Stimulated activated CD4-positive, alpha-beta T cell treated with anti-CD3 and anti-CD28 coated beads, Interleukin-1b, Interleukin-23, amount 100 ng/mL, for 1 hour (primary cell): ENCODE measurements at places on chromosomes 6 and 20.

GRCh38 chr20:48648482-48649051 is 179.2 kb downstream of the PREX1 start:
- DNase-seq = no peak

DNA sequence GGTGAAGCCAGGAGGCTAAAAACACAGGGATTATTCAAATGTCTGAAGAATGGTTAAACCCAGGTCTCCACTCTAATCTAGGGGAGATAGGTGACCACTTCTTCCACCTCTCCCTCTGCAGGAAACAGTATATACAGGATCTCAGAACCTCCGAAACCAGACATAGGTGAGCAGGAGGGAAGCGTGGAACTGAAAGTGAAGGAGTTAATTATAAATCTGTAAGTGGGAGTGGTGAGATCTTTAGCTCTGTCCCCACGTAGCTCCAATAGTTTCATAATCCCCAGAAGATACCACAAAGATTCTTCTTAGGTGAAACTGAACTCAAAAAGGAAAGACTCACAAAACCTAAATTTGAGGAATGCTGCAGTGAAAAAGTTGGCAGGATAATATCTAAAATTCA is 76.8 kb downstream of the THEMIS start:
- DNase-seq = no peak

- no peak for DNase-seq
Measured at GRCh38 chr20:22472447-22473100, 111.8 kb downstream of the FOXA2 start.

- DNase-seq = no peak
Measured at GRCh38 chr20:10649080-10649796, 24.6 kb downstream of the JAG1 start.

DNA sequence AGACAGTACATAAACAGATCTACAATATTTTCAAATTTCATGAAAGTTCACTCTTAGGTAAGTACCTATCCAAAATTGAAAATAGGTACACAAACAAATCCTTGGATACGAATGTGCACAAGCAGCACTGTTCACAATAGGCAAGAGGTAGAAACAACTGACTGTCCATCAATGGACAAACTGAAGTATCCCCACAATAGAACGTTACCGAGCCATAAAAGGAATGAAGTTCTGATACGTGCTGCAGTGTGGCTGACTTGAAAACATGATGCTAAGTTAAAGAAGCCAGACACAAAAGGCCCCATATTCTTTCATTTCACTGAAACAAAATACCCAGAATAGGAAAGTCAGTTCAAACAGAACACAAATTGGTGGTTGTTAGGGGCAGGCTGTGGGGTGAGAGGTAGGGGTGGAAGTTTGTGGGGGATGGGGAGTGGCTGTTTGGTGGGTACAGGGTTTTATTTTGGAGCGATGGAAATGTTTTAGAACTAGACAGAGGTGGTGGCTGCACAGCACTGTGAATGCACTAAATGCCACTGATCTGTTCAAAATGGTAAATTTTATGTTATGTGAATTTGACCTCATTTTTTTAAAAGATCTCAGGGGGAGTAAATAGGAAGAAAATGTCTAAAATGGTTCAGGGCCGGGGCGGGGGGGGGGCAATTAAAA is 89.5 kb downstream of the ZMYND8 start:
- DNase-seq = no peak

GRCh38 chr6:163485388-163485851 is 70.9 kb downstream of the QKI start:
- no peak for DNase-seq

DNA sequence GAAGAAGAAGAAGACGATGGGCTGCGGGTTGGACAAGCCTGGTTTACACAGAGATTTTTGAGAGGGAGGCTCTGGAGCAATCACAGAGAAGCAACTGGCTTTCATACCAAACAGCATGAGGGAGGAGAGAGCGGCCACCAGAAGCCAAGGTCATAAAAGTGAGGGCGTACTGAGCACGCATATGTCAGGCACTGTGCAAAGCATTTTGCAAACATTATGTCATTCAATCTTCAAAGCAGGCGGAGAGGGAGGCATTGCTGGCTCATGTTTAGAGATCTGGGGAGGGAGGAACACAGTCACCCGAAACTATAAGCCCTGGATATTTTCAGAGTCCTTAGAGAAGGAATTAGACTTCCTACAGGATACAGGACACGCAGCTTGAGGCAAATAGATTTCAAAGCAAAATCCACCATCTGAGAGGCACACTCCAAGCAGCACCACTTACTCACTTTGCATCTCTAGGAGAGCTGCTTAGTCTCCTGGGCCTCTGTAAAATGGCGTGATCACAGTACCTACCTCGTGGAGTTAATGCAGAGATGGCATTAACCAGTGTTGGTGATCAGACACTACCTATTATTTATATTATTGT is 24.6 kb downstream of the RAMACL start:
- DNase-seq = no peak

DNA sequence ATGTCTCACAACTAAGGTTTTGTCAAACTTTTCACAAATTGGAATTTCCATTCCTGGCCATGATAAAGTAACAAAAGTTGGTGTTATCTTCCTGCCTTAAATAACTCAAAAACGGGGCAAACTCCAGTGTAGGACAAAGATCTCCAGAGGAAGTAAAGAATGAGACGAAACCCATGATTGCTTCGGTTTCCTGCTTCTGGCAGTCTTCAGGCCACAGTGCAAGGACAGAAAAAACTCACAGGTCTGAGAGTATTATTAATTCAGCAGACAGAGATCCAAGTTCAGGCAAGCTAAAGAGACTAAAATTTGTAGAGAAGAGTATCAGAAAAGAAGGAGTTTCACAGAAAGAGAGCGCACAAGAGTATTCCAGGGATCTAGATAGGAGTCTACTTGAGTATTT is 64.8 kb upstream of the RCAN2 start:
- DNase-seq = no peak

GRCh38 chr20:38169636-38170193 is 4.6 kb upstream of the TGM2 start:
- DNase-seq = no peak

GRCh38 chr6:39882531-39882899 is 51.7 kb downstream of the MOCS1 start:
- no peak for DNase-seq

DNA sequence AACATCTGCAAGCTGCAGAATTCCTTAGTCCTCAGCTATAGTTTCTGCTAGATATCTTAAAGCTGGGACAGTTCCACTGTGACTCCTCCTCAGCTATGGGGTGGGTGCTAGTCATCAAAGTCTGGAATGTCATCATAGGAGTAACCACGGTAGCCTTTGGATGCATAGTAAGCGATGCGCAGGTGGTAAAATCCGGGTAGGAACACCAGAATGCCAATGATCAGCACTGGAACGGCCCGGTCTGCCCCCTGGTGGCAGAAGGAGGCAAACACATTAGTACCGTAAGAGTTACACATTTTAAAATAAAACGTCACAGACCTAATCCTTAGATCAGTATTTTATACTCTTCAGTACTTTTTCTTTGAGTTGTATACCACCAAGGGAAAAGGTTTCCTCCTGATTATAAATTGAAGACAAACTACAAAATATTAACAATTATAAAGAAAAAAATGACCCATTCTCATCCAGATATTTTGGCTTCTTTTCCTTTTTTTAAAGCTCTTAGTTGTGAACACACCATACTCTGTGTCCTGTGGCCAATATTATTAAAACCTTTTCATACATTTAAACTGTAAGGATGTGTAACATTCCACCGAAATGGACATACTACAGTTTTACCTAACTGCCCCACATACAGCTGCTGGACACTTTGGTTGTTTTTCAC is 18.9 kb downstream of the PCNA start:
- DNase-seq = peak; percentile 30

GRCh38 chr20:24587384-24588046 is 118.1 kb downstream of the SYNDIG1 start:
- DNase-seq = no peak

- no peak for DNase-seq
Measured at GRCh38 chr6:48714699-48715098, 603.7 kb upstream of the PTCHD4 start.

- DNase-seq = no peak
Measured at GRCh38 chr6:37779902-37780628, 39.5 kb upstream of the ZFAND3 start.

DNA sequence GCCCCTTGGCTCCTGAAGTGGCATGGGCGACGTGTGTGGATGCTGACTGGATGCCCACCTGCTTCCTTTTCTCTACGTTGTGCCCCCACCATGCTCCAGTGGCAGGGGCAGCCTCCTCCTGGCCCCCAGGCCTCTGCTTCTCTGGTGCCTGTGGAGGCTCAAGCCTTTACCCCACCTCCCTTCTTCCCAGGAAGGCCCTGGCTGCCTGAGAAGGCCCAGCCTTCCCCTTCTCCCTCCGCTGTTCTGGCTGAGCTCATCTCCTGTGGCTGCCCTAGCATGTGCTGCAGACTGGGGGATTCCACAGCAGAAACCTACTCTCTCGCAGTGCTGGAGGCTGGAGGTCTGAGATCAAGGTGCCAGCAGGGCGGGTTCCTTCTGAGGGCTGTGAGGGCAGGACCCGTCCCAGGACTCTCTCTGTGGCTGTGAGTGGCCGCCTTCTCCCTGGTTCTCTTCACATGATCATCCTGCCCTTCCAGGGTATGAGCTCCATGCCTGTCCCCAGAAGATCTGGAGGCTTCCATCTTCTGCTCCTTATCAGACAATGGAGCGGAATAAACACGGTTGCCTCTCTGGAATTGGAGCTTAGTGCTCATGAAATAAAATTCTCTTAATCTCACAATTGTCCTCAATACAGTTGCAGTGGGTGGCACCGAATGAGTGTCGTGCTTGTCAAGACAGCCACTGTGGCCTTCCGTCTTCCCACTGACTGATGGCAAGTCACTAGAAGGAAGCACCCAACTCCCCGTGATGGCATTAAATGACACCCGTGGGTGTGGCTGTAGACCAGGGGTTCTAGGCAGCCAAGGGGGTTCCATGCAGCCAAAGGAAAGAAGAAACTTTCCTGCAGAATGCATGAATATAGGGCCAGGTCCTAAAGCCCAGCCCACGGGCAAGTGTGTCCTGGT is 25.1 kb downstream of the PHACTR3 start:
- DNase-seq = no peak

DNA sequence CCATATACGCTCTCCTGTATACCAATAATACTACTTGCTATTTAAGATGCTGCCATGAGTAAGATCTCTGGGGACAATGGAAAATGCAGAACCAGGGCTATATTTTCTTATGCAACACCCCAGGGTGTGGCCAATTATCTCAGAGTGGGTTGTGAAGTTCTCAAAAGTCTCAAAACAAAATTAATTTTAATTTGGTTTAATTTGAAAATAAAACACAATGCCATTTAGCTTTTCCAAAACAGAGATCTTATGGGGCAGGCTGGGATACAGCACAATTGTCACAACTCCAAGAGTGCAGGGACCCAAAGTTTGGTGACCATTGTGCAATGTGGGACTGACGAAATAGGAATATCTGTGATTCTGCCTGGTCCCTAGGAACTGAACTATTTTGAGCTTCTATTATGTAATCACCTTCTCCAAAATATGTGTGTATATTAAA is 43.1 kb downstream of the MBOAT1 start:
- no peak for DNase-seq

GRCh38 chr6:70152786-70153185 is 150.1 kb downstream of the COL9A1 start:
- no peak for DNase-seq

GRCh38 chr6:73325656-73326055 is 28.4 kb downstream of the DPPA5 start:
- no peak for DNase-seq

- DNase-seq = no peak
Measured at GRCh38 chr20:48192109-48192508, 406.8 kb upstream of the SULF2 start.

GRCh38 chr20:11332381-11332780 is 585.3 kb upstream of the BTBD3 start:
- no peak for DNase-seq

DNA sequence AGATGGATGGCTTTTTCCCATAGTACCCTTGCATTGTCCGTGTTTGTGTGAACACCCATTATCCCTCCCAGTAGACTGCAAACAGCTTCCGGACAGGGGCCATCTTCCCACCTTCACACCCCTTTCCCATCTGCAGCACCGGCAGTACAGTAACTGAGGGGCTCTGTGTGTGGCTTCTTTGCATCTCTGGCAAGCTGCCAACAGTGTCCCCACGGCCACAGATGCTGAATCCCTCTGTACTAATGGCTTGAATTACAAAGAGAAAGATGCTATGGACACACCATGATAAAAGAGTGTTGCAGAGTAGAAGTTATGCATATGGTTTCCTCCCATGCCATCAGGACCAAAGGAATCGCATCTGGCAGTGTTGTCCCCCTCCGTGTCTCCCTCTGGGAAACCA is 101.1 kb upstream of the CDYL start:
- DNase-seq = no peak

- no peak for DNase-seq
Measured at GRCh38 chr6:82511546-82511945, 147.9 kb downstream of the TPBG start.

DNA sequence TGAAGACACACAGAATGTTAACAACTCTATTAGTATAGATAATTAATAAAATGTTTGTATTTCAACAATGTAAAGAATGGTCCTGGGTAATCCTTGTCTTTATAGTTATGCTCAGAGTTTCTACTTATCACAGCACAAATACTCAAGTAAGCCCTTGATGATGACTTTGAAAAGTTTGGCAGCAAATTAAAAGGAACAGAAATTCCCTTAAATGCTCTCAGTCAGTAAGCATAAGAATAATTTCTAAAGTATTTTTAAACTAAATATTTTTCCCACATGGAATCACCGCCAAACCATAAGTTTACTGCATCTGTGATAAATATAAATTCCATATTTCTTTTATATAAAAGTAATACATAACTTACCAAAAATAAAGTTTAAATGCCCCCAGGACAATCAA is 96.1 kb downstream of the COL12A1 start:
- no peak for DNase-seq

GRCh38 chr6:6730831-6731230 is 142.3 kb downstream of the LY86 start:
- no peak for DNase-seq

- DNase-seq = no peak
Measured at GRCh38 chr6:157668713-157669112, 154.3 kb upstream of the SNX9 start.

GRCh38 chr6:7108964-7109836 is 1.4 kb downstream of the RREB1 start:
- no peak for DNase-seq

- DNase-seq = no peak
Measured at GRCh38 chr20:43605715-43606114, 15.0 kb downstream of the IFT52 start.

GRCh38 chr20:12965870-12966251 is 42.9 kb upstream of the SPTLC3 start:
- no peak for DNase-seq

DNA sequence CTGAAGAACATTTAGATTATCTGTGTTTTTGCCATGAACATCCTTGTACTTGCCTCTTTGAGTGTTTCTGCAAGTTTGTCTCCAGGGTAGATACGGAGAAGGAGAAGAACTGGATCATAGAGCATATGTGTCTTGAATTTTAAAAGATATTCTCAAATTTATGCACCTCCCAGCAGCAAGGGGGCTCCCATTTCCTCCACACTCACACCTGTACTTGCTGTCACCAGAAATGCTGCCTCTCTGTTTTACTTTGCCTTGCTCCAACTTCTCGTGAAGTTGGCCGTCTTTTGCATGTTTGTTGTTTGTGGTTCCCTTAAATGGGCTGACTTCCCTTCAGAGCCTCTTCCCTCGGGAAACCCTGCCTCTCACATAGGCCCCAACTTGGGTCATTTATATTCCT is 171.0 kb downstream of the TFAP2C start:
- DNase-seq = no peak
